ENCODE measurements at places on chromosomes 2 and 18.
A peak's percentile ranks its signal among the peaks of the same experiment; 100 is the strongest.

GRCh38 chr18:79396431-79397246, 909 bp downstream of the NFATC1 start:
- DNase-seq: no peak

DNA sequence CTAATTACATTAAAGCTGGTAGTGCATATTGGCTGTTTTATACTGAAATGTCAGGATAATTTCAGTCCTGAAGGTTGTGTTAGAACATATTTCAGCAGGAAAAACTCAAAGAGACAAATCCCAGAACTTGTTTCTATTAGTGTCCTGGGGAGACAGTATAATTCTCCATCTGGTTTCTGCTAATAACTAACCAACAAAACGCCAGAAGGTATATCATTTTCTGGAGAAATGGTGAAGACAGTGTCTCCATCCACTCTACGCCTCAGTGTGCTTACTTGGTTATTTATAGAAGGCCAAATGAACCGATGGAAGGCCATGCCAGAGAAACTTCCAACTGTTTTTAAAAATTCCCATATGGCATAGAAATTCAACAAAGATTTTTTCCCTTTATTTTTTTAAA, 41.6 kb downstream of the GCA start:
- no peak for DNase-seq

- no peak for DNase-seq
These were observed 282.1 kb upstream of the ID2 start for GRCh38 chr2:8399731-8400130.

- DNase-seq: peak; percentile 95
These were observed 18.4 kb upstream of the REV1 start for GRCh38 chr2:99507937-99508818.

- no peak for DNase-seq
These were observed 37.7 kb downstream of the NETO1 start for GRCh38 chr18:72830109-72830508.
